H4 (cell line): ENCODE measurements at places on chromosomes 7 and 10. TPM values are rescaled to one million over a fixed set of nuclear protein-coding genes. Genes with fewer than 3 reads are reported as not detected.

DNA sequence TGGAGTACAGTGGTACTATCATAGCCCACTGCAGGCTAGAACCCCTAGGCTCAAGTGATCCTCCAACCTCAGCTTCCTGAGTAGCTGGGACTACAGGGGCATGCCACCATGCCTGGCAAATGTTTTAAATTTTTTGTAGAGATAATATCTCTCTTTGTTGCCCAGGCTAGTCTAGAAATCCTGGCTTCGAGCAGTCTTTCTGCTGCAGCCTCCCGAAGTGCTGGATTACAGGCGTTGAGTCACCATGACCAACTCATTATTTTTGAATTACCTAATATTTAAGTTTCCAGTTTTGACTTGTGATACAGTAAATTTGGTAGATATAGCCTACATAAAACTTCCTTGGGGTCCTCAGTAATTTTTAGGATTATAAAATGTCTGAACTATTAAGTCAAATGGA, 74.1 kb downstream of the RUNDC3B start:
- DNase-seq = peak; percentile 18

The CLDN4 gene
- 1.2 and 4.0 TPM in 2 replicates for total RNA-seq

The SPDYE5 gene
- total RNA-seq = not detected in 2 replicates

The FGFBP3 gene
- 0.21 and 0.45 TPM in 2 replicates for total RNA-seq
